CD4-positive, alpha-beta T cell treated with Interleukin-4 for 4 hours (primary cell): ENCODE measurements at places on chromosomes 1 and 21.

DNA sequence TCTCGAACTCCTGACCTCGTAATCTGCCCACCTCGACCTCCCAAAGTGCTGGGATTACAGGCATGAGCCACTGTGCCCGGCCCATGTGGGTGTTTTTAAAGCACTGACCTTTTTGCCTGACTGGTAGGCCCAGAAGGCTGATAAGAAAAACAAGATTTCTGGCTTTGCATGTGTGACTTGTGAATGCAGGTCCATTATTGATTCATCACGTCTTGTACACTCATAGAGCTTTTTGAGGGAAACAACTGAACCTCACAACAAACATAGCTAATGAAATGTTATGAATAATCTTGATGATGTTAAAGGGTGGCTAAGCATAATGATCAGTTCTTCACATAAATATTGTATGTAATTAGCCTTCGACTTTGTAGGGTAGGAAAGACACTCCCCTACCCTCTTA lies 140.9 kb upstream of the UBE2U start:
- DNase-seq: no peak

DNA sequence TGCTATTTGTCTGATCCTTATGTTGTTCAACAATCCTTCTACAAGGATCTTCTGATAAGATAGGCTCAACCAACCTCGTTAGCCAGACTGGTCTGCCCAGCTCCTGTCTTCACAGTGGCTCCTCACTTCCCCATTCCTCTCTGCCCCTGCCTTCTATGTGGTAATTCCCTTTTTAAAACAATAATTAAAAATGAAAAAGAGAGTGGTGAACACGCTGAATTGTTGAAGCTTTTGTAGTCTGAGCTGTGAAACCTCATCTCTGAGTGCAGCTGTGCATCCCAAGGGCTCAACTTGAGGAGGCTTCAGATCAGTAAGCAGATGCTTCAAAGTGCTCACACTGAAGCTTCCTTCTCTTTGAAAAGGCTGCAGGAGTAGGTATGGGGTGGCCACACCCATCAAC lies 70.7 kb upstream of the JUN start:
- DNase-seq: no peak

DNA sequence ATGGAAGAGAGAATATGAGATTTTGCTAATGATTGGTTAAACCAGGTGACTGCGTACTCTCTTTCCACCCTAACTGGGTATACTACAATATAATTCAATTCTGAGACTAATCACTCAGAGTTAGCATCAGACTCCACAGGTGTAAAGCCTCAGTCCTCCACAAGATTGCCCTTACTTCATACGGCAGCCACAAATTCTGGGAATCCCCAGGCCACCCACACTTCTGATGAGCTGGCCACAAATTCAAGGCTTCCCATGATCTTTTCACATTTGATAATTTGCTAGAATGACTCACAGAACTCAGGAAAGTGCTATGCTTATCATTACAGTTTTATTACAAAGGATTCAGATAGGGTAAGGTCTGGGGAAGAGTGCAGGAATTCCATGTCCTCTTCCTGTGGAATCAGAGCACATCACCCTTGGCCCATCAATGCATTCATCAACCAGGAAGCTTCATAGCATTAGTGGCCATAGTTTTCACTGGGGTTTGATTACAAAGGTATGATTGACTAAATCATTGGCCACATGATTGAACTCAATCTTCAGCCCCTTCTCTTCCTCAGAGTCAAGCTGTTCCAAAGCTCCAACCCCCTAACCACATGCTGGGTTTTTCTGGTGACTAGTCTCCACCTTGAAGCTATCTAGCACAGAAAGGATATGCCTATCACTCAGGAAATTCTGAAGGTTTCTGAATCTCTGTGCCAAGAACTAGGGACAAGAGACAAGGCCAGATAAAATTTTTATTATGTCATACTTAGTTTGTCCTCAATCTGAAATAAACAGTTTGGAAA lies 131.7 kb downstream of the HHIPL2 start:
- DNase-seq: peak; percentile 15

GRCh38 chr1:200850554-200850953 lies 22.2 kb upstream of the GPR25 start:
- DNase-seq: no peak

DNA sequence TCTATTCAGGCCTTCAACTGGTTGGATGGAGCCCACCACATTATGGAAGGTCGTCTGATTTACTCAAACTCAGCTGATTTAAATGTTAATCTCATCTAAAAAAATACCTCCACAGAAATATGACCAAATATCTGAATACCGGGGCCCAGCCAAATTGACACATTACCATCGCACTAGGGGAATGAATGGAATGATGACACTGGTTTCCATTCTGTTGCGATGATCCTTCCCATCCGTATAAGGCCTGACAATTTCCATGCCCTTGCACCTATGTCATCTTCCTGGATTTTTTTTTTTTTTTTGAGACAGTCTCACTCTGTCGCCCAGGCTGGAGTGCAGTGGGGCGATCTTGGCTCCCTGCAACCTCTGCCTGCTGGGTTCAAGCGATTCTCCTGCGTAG lies 397.5 kb downstream of the KIF26B start:
- no peak for DNase-seq

- no peak for DNase-seq
These were observed 3.6 kb upstream of the RERE start for GRCh38 chr1:8821084-8821483.

- DNase-seq: no peak
These were observed 7.1 kb downstream of the CYB561D1 start for GRCh38 chr1:109500941-109501381.

GRCh38 chr21:41895643-41896493 lies 16.7 kb upstream of the PRDM15 start:
- DNase-seq: peak; percentile 45

GRCh38 chr1:119554183-119554582 lies 47.2 kb downstream of the HSD3B1 start:
- DNase-seq: no peak

DNA sequence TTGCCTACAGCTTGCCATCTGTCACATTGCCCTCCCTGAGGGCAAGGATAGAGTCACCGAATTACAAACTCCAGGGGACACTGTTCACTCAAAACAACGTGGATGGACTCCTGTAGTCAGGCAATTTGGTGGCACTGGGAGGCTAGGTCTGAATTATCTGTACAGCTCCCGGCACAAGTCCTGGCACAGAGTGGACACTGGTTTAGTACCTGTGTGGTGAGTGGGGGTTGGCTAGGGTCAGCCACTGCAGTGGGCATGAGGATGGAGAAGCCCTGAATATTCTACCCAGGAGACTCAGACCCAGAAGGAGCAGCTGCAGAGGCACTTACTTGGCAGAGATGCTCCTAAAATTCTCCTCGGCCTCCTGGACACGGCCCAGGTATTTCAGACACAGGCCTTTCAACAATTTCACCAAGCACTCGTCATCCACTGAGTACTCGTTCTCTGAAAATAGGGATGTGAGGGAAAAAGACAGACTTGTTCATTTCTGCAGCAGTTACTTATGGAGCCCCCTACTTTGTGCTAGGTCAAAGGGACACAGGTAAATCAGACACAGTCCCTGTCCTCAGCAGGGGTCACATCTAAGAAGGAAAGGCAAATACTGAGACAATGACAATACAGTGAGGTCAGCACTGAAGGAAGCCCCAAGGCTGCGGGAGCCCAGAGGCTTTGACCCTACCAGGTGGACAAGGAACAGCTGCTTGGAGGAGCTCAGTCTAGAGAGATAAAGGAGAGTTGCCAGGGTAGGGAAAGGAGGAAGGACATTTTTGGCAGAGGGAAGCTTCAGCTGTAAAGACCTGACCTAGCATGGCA lies 40.5 kb downstream of the TTC39A start:
- no peak for DNase-seq

DNA sequence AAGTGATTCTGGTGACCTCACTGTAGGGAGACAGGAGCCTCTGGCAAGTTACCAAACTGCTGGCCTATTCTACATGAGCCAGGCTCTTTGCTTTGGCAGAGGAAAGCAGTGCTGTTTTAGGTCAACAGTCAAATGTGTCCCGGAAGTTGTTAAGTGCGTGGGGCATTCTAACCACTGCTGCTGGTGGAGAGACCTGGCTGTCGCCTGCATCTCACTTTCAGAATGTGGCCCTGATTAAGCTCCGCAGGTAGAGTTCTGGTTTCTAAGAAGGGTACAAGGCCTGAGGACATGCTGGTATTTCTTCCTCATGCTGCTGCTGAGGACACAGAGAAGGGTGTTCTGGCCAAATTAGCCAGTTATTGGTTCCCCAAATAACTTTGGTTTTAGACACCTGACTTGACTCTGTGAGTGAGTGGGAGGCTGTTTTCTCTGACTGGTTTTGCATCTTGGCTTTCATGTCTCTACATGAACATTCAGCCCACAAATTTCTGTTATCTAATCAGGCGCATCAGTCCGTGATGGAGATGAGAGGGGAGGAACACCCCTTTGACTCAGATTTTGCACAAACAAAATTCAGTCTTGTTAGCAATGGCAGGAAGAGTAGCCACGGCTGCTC lies 120.8 kb downstream of the LMO4 start:
- DNase-seq: peak; percentile 43

- DNase-seq: no peak
These were observed 102.6 kb upstream of the PPM1J start for GRCh38 chr1:112817555-112818373.

GRCh38 chr1:157147906-157148700 lies 9.9 kb upstream of the ETV3 start:
- no peak for DNase-seq
